ENCODE measurements at places on chromosomes 2 and 18.

DNA sequence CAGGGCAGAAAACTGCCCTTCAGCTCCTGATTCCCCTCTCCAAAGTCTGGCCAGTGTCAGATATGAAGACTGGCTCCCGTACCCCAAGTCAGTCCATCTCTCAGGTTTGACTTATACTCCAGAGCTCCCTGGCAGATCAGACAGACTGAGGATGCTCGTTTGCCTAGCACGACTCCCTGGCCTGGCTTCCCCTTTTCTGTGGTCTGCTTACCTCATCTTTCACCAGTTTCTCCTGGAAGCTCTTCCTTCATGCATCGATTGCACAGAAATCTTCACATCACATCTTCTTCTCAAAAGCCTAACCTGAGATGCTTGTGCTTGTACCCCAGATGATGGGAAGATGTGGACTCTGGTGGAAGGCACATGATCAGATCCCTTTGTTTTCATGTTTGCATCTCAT is 387.9 kb upstream of the POU3F3 start:
- DNase-seq: peak; percentile 10

- DNase-seq: no peak
Observed at GRCh38 chr2:189835855-189836558, 51.8 kb downstream of the PMS1 start.

- no peak for DNase-seq
Observed at GRCh38 chr2:182730486-182730885, 14.4 kb downstream of the DNAJC10 start.

- DNase-seq: peak; percentile 67
Observed at GRCh38 chr2:137865954-137866540, 98.2 kb upstream of the HNMT start.

DNA sequence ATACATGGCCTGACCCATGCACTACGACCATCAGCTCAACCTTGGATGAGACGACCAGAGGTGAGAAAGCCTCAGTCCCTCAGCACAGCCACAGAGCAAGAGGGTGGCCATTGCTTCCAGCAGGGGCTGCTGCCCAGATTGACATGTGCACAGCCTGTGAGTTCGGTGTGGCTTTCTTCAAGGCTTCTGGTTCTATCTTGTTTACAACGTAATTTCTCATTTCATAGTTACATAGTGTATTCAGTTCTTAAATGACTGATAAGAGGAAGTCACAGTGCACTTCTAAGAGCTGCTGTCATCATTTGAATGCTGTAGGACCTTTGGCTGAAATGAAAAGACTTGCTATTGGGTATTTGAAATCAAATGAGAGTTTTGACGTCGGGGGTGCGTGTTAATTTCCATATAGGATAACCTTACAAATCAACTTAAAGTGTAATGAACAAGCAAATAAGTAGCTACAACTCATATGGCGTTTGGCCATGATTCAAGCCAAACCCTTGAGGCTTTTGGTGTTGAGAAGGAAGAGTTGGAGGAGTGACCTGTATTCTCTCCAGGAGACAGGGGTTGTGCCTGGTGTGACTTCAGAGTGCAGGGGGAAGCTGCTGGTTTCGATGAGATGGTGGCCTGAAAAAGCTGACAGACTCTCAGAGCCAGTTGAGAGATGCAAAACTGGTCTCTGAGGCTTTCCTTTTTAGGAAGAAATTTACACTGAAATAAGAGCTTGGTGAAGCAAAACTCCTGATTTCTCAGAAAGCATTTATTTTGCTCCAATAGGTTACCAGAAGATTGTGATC is 51.0 kb downstream of the TSHZ1 start:
- DNase-seq: no peak

DNA sequence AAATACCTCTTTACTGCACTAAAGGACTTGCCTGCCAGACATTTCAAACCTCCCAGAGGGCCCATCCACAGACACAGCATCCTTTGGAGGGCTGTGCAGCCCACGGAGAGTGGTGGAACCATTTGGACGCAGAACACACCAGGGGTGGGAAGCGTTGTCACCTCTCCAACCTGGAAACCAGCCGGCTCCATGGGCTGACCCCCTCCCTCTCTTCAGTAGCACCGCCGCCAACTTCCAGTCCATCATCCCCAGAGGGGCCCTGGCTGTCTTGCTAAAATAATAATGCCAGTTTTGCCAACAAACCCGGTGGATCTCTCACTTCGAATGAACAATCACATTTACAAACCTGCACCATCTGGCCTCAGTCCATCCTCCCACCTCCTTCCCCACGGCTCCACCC is 203.9 kb downstream of the FBXO15 start:
- DNase-seq: no peak

DNA sequence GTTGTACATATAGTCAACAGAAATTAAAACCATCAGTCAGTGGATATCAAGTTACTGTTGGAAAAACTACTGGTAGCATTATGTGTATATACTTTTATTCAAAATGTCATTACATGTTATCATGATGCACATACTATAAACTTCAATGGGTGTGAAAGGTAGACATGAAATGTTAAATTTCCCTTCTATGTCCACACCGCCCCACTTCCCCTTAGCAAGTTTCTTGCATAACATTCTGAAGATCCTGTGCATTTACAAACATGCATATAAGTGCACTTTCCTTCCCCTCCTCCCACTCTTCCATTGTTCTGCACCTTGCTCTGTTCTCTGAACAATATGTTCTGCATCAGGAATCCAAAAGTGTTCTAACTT is 16.6 kb upstream of the HK2 start:
- DNase-seq: peak; percentile 79

- no peak for DNase-seq
Observed at GRCh38 chr2:203988500-203989260, 52.1 kb downstream of the ICOS start.

DNA sequence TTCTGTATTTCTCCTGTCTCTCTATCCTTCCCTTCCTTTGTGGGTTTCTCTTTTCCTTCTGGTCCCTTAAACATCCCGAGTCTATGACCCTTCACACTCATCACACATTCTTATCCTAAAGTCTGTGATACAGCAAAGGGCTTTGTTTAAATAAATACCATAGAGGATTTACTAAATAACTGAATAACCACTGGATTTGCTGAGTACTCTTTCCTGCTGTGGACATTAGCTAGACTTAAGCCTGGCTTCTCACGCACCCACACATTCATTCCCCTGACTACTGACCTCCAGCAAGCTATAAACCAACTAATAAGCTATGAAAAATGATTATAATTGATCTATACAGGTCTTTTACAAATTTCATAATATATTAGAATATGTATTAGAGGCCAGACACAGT is 76.6 kb downstream of the COL4A3 start:
- DNase-seq: no peak

- peak; percentile 62 for DNase-seq
Observed at GRCh38 chr2:68806511-68807109, 64.6 kb downstream of the BMP10 start.

DNA sequence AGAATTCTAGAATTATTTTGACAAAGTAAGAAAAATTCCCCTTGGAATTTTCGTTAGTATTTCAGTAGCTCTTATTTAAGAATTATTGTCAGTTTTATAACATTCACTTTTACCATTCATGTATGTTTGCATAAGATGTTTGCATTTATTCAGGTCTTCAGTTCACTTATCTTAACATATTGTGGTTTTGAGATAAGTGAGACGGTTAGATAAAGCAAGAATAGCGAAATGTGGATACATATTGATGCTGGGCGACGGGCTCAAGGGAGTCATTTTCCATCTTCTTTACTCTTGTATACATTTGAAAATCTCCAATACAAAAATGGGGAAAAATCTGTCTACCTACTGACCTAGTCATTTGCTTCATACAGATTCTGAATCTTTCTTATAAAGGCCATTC is 156.7 kb upstream of the HDAC4 start:
- DNase-seq: no peak

GRCh38 chr2:39728941-39729351 is 50.1 kb downstream of the THUMPD2 start:
- peak; percentile 56 for DNase-seq

DNA sequence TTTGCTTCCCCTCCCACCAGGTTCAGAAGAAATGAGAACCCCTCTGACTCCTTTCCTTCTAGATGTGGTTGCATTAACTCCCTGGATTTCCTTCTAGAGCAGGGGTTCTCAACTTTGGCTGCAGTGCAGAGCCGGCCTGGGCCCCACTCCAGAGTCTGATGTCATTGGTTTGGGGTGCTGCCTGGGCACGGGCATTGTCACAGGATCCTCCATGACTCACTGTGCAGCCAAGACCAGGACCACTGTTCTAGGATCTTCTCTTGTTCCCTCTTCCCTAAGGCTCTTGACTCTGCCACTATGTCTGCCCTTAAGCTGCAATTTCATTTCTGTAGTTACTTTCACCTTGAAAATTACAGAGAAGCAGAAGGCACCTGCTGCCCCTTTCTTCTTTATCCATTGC is 31.8 kb downstream of the TBC1D8 start:
- DNase-seq: no peak

DNA sequence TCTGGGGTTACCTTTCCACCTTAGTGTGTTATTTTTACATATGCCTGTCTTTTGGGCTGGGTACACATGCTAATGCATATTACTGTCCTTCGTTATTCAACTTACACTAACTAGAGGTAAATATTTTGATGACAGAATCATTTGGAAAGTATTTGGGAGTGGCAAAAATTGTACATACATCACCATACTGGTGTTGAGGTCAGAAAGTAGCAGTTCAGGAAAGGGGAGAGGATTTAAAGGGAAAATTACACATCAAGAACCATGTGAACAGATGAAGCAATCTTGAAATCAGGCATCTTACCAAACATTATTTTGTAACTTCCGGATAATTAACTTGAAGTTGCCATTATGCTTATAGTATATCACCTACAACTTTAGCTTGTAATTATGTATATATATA is 379.7 kb downstream of the RND3 start:
- DNase-seq: no peak

All from NB4 (cell line).